ENCODE measurements at places on chromosomes 11 and 22. TPM values are rescaled to one million over a fixed set of nuclear protein-coding genes. Genes with fewer than 3 reads are reported as not detected.
A peak's percentile ranks its signal among the peaks of the same experiment; 100 is the strongest.

DNA sequence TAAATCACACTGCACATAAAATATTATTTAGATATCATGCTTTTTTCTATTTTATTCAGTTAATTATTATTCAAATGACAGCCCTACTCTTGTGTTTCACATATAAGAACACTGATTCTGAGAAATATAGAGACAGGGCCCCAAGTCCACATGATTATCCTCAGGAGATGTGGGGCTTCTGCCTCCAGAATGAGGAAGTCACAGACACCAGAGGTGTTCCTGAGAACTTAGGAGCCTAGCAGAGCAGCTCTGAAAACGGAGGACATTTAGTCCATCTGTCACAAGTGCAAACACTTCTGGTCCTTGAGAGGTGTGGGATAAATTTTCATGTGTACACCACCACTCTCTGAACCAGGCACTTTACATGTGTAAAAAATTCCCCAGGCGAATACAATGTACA lies 26.2 kb downstream of the TRIM66 start:
- no peaks in the 10 kb centered on the region for H3K4me1 ChIP-seq
- no peaks in the 10 kb centered on the region for H3K36me3 ChIP-seq
- no peak overlapping the region for H3K4me3 ChIP-seq

- H3K27ac ChIP-seq = no peak overlapping the region
- H3K36me3 ChIP-seq = no peaks in the 10 kb centered on the region
- no peaks in the 10 kb centered on the region for H3K27me3 ChIP-seq
- H3K4me1 ChIP-seq = peaks cover 39% of the 10 kb centered on the region
- peak overlapping the region; percentile 61 for H3K4me3 ChIP-seq
Measured at GRCh38 chr22:19522190-19522880, 1.9 kb downstream of the CLDN5 start.

DNA sequence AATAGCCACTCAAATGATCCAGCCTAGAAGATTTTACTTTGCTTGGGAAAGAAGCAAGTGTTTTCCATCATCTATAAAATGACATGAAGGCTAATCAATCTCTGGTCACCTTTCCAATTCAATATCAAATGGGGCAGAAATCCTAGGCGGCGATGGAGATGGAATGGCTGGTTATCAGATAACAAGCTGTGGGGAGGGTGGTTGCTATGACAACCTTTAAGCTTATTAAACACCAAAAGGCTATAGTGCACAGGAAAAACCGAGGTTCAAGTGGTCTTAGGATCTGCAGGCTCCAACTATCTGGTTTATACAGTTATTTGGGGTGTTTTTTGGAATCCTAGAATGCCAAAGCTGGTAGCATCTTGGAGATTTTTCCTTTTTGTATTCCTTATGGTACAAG lies 13.9 kb upstream of the BSX start:
- H3K4me1 ChIP-seq = no peaks in the 10 kb centered on the region
- no peak overlapping the region for H3K27ac ChIP-seq
- H3K27me3 ChIP-seq = peaks cover 7% of the 10 kb centered on the region
- H3K4me3 ChIP-seq = no peak overlapping the region

DNA sequence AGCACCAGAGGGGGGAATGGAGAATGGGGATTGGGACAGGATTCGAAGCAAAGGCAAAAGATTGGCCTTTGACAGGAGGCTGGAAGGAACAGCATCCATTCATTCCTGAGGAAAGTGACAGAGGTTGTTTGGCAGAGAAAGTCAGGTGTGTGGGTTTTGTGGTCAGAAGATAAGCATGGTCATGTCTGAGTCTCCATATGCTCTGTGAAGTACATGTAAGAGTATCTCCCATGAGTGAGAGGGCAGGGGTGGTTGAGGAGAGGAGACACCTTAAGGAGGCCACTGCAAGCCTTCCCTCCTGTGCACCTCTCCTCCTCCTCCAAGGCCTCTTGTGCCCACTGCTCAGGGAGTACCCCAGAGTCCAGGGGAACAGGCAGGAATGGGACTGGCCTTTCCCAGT lies 1.9 kb upstream of the NLRP10 start:
- DNase-seq = no peak
- no peak overlapping the region for H3K27ac ChIP-seq
- no peaks in the 10 kb centered on the region for H3K4me1 ChIP-seq
- H3K4me3 ChIP-seq = no peak overlapping the region
- H3K36me3 ChIP-seq = no peaks in the 10 kb centered on the region
- no peaks in the 10 kb centered on the region for H3K27me3 ChIP-seq

- no peak overlapping the region for H3K4me3 ChIP-seq
- no peaks in the 10 kb centered on the region for H3K36me3 ChIP-seq
- H3K27me3 ChIP-seq = peaks cover 4% of the 10 kb centered on the region
- H3K27ac ChIP-seq = no peak overlapping the region
- H3K4me1 ChIP-seq = no peaks in the 10 kb centered on the region
Measured at GRCh38 chr11:34284811-34285481, 72.9 kb downstream of the ABTB2 start.

DNA sequence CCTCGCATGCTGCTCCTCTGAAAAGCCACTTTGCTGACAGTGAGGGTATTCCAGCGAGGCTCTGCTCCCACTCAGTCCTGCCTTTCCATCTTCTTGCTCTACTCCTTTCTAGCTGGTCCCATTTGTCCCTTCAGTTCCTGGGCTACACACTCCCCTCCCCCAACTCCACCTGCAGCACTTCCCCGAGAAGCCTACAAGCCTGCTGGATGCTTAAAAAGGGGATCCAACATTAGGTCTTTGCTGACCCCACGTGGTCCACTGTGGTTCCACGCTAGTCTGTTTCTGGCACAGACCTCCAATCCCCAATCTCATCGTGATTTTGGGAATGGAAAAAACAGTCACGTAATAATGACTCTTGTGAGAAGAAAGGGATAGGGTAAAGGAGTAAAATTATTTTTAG lies 121.6 kb upstream of the SNX19 start:
- peaks cover under 1% of the 10 kb centered on the region for H3K27me3 ChIP-seq
- no peaks in the 10 kb centered on the region for H3K36me3 ChIP-seq
- no peak overlapping the region for H3K27ac ChIP-seq
- peaks cover 10% of the 10 kb centered on the region for H3K4me1 ChIP-seq
- H3K4me3 ChIP-seq = no peak overlapping the region

C11orf52 gene
- polyA plus RNA-seq = 1.2 TPM

TUB gene
- 2.3 TPM for polyA plus RNA-seq
